ENCODE measurements at places on chromosomes 12 and 14.

DNA sequence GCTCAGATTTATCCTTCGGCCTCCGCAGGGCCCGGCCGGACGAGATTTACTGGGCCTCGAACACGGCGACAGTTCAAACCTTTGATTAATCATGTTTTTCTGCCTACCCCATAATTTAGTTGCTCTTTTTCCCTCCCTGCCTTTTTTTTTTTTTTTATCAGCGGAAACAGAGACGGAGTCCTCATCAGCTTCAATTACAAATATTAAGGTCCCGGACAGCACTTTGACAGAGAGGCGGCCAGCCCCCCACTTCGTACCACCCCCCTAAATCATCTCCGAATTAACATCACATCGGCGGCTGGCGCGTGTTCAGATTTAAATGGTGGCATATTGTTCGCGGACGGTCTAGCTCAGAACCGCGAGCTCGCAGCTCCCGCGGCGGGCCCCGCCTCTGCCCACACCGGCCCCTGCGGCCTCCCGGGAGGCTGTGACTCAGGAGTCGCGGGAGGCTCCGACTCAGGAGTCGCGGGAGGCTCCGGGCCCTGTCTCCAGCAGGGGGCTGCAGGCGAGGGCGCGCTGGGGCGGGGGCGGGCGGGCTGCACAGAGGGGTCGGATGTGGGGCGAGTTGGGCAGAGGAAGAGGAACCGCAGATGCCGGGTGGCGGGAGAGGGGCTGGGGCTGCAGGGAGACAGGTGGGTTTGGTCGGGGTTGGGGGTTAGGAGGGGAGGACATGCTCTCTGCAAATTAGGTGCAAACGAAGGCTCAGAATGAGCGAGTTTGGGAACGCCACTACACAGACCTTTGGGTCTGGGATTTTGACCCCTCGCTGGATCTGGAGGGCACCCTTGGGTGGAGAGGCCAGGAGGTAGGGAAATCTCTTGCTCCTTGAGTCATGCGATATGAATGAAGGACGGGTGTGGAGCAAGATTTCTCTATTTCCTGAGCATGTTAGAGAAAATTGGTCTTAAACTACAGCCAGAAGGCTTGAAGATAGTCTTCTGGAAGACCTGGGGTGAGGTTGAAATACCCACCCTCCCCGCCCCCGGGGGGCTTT is 19.6 kb upstream of the ATP5MC2 start:
- DNase-seq: peak; percentile 46

DNA sequence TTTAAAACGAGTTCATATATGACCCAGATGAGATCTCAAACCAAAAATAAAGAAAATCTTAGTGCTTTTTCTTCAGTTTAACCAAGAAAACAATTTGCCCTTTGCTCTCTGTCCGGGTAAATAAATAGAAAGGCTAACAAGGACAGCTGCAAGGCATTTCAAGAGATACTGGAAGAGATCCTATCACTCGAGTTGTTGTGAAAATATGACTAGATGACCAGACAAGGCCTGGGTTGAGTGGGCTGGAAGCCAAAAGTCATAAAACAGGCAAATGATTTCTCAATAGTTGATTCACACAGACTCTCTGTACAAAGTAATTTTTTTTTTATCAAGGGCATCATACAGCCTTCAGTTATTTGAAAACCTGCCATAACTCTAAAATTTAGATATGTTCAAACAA is 55.9 kb upstream of the AVPR1A start:
- no peak for DNase-seq

- no peak for DNase-seq
Measured at GRCh38 chr12:103369929-103370328, 125.8 kb downstream of the C12orf42 start.

- peak; percentile 56 for DNase-seq
Measured at GRCh38 chr12:111757361-111758119, 9.2 kb upstream of the ALDH2 start.

DNA sequence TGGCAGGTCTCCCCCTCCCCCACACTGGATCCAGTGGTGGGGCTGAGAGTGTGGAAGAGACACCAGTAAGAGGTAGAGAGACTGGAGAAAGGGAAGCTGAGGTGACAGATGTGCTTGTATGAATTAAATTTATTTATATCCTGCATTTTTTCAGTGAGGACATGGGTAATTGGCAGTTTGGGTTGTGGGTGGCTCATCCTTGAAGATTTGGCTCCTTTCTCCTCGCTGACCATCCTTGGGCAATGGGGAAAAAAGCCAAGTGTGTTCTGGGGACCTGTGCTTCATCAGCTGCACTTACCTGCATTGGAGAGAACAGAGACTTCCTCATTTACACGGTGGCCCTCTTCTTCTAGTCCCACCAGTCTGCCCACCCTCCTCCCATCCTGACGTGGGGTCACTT is 86.4 kb downstream of the RFX4 start:
- DNase-seq: no peak

- DNase-seq: no peak
Measured at GRCh38 chr14:100474196-100474595, 113.0 kb downstream of the BEGAIN start.

DNA sequence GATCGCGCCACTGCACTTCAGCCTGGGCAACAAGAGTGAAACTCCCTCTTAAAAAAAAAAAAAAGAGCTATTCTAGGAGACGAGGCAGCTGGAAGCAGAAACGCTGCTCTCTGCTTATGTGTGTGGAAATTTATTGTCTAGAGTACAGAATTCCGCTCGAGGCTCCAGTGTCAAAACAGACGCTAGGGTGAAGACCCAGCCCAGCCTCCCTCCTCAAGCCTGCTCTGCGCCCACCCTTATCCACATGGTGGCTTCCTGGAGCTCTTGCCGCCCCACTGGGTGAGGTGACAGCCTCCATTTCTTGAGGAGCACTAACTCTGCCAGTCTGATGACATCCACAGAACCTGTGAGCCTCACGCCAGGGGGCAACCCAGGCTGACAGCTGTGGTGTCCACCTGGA is 49.5 kb upstream of the DLK1 start:
- no peak for DNase-seq

DNA sequence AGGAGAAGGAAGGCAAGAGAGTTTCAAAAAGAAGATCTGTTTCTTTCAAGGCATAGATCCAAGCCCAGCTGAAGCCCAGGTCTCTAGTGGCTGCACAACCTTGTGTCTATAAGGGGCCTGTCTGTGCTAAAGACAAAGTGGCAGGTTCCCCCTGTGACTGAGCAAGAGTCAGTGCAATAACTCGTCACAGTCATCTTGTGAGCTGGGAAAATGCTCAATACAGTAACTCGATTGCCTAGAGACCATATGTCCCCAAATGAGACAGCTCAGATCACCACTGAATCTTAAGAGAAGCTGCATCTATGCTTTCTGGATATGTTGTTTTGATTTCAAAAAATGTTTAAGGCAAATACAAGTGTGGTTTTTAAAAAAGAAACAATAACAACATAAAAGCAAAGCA is 24.2 kb downstream of the ST8SIA1 start:
- no peak for DNase-seq

- no peak for DNase-seq
Measured at GRCh38 chr14:61756135-61756534, 6.1 kb upstream of the SNAPC1 start.

DNA sequence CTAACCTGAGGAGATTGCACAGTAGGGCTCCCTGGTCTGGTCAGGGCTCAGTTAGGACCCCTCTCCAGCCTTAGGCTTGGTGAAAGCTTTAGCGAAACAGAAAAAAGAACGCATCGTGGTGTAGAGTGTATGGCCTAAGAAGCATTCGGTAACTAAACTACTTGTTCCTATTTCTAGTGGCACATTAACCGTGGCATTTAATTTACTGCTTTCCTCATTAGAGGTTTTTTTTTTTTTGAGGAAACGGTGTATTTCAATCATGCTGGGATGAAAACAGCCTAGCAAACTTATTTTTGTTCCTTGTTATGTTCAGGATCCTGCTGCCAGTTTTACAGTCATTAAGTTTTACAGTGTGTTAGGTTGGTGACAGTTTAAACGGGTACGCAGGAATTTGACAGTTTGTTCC is 518 bp upstream of the OSBPL8 start:
- DNase-seq: no peak

Measured in left hindlimb (tissue), 1 donor.